ENCODE measurements at places on chromosomes 11 and 22.

DNA sequence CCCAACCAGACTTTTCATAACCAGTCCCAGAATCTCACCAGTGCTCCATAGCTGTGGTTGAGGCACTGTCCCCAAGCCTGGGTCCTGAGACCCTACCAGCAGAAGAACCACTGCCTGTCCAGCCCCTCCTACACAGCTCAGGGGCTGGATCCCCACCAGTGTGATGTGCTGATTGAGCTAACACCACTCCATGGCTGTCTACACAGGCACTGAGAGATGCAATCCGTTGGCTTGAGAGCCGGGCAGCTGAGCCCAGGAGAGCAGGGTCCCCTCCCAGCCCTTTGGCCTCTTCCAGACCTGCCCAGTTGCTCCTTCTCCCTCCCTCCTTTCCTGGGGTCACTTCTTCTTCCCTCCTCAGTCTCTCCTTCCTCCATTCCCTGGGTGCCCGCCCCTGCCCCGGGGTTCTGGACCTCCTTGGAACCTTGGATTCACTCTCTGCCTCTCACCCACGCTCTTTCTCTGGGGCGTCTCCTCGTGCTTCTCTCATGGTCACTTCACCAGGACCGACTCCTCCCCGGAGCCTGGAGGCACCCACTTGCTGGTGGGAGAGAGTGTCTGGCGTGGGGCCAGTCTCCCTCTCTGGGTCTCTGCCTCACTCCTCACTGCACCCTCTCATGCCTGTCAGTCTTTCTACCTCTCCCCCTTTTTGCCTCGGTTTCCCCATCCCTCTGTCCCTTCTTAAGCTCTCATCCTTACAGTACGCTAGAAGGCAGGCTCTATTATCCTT, 706 bp upstream of the SCYL1 start:
- no peak for DNase-seq

GRCh38 chr11:44596525-44597276, 31.2 kb downstream of the CD82 start:
- DNase-seq: peak; percentile 55

DNA sequence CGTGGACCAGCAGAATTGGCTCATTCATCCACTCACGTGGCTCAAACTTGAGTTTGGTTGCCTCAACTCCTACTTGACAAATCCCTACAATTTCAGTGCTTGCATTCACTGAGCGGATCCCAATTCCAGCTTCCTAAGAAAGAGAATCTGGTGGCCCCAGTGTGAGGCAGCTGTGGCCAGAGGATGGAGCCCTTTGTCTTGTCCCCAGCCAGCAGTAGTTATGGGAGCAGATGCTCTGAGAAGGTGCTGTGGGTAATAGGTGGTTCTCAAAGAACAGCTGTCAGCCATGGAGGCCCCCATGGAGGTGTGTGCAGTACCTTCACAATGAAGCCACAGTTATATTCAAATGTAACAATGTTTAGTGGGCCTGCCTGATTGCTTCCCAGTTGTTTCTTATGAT, 39.3 kb downstream of the KREMEN1 start:
- no peak for DNase-seq

GRCh38 chr11:125451400-125452124, 44.5 kb downstream of the FEZ1 start:
- DNase-seq: no peak

- DNase-seq: no peak
Observed at GRCh38 chr11:65529475-65530156, 4.7 kb downstream of the SCYL1 start.

DNA sequence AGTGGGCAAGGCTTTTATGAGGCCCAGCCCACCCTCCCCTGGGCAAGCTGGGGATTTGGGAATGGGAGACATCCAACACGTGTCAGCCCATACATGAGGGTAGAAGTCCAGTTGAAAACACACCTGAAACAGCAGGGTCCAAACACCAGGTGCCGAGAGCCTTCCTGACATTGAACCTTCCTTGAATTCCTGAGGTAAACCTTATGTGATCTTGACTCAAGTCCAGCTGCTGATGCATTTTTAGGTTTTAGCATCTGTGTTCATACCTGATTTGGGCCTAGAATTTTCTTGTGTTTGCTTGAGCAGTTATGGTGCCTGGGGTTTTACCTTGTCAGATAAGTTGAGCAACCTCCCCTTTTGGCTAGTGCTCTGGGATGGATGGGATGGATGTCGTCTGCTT, 66.3 kb downstream of the CDKN1C start:
- no peak for DNase-seq

- DNase-seq: no peak
Observed at GRCh38 chr11:86615487-86615886, 56.9 kb downstream of the ME3 start.

DNA sequence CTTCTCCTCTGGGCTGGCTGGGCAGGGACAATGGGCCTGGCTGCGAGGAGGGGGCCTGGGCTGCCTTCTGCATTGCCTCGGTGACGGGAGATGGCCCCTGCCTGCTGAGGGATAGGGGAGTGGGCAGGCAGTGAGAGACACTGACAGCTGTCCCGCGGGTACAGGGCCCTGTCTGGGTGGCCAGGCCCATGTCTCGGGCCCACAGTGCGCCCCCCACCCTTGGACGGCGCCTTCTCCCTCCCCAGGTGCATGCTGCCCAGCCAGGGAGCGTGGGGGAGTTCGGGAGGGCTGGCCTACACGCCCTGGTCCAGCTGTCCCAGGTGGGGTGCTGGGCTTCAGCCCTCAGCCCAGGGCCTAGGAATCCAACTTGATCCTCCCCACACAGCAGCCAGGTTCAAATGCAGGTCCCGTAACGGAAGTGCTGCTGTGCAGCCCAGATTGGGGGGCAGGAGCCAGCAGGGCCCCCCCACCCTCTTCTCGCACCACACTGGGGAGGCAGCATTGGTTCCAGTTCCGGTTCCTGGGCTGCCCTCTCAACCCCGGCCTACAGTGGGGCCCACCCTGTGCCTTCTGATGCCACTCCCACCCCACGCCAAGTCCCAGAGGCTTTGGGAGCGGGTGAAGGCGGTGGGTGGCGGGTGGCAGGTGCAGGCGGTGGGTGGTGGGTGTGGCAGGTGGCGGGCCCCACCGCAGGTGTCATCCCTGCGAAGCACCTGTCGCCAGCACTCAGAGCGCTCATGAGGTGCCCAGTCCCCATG, 7.3 kb upstream of the TSSC4 start:
- no peak for DNase-seq

- DNase-seq: no peak
Observed at GRCh38 chr11:80980227-80980626, 1539.4 kb upstream of the TENM4 start.

DNA sequence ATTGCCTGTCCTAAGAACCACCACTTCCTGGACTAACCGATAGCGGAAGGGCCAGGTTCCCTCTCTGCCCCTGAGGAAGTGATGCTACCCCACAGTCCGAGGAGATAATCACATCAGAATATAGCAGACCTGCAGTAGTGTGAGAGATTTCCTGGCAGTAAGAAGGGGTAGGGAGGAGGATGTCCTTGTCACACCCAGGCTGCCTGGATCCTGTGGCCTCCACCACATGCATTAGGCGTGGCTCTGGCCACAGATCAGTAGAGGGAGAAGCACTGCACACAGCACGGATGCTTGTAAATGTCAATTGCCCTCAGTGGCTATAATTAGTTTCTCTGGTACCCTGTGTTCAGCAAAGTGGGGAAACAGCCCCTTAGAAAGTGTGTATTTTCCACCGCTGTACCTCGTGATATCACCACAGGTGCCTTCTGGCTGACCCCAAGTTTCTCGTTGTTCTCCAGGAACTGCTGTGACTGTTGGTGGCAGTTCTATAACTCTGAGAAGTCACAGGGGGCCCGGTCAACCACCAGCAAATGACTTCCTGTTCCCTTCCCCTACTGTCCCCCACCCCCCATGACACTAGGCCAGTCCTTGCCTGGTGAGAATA, 61.8 kb downstream of the UBASH3B start:
- peak; percentile 59 for DNase-seq

- DNase-seq: no peak
Observed at GRCh38 chr22:41152902-41153301, 52.2 kb upstream of the L3MBTL2 start.

DNA sequence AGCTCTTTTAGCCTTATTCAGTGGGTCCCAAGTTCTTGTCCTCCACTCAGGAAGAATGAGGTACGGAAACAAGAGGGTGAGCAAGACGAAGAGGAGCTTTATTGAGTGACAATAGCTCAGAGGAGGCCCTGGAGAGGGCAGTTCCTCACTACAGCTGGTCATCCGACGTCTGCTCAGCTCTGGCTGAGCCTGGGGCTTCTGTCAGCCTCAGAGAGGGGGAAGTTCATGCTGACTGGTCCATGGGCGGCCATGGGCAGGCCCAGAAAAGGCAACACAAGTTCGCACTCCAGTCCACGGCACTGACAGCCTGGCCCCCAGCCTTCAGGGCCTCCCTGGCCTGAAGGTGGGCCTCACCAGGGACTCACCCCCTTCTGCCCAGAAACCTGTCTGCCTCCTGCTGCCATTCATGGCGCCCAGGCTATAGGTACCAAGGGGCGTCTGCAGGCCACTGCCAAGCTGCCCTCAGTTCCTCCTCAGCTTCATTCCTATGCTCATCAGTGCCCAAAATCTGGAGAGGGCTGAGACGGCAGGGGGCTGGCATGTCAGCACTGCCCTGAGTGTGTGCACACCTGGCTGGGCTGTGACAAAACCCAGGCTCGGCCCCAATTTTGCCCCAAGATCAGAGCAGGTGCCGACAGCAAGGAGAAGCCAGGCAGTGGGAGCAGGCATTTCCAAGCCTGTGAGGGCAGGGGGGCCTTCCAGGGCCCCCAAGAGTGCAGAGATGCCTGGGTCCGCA, 21.7 kb upstream of the KIAA0930 start:
- DNase-seq: no peak

Measured in stimulated activated CD8-positive, alpha-beta memory T cell treated with anti-CD3 and anti-CD28 coated beads, Interleukin-15, amount 100 ng/mL, for 48 hours (primary cell).